ENCODE measurements at places on chromosomes 7 and 10.

- no peak for DNase-seq
Observed at GRCh38 chr7:39714447-39715091, 91.2 kb downstream of the RALA start.

DNA sequence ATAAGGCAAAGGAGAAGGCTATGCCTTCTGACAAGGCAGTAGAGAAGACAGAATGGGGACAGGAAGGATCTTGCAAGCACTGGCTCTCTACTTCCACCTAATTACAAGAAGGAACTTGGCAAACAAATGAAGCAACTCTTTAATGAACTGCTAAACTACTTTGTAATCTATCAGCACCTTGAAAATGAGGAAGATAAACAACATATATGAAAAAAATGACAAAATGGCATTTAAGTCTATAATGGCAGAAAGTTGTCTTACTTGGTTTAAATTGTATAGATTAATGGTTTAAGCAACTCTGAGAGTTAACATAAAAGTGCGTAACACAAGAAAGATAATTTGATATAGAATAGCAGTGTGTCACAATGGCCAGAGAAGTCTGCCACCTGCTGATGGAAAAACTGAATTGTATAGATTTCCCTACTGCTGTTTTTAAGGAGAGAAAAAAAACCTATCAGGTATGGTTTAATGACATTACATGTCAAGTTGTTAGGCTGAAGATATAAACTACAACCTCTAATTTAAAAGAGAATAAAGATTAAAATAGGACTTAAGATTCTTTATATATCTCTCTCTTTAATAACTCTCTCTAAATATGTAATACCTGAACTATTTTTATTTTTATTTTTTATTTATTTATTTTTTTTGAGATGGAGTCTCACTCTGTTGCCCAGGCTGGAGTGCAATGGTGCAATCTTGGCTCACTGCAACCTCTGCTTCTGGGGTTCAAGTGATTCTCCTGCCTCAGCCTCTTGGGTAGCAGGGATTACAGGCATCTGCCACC, 11.8 kb downstream of the NT5C3A start:
- no peak for DNase-seq

DNA sequence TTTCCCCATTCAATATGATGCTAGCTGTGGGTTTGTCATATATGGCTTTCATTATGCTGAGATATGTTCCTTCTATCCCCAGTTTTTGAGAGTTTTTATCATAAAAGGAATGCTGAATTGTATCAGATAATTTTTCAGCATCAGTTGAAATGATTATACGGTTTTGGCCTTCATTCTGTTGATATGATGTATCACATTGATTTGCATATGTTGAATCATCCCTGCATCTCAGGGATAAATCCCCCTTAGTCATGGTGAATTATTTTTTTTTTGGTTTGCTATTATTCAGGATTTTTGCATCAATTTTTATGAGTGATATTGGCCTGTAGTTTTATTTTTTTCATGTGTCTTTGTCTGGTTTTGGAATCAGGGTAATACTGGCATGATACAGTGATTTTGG, 1152.3 kb upstream of the C7orf33 start:
- DNase-seq: no peak

DNA sequence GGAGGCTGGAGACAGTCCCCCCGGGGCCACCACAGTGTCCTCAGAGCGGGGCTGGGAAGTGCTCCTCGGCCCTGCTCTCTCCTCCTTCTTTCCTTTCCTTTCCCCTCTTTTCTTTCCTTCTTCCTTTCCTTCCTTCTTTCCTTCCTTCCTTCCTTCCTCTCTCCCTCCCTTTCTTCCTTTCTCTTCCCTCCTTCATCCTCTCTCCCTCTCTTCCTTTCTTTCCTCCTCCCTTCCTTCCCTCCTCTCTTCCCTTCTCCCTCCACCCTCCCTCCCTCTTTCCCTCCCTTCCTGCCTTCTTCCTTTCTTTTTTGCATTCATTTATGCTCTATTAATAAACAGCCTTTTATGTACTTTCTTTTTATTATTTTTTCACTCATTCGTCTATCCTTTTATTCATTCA, 127.1 kb upstream of the TCERG1L start:
- no peak for DNase-seq

DNA sequence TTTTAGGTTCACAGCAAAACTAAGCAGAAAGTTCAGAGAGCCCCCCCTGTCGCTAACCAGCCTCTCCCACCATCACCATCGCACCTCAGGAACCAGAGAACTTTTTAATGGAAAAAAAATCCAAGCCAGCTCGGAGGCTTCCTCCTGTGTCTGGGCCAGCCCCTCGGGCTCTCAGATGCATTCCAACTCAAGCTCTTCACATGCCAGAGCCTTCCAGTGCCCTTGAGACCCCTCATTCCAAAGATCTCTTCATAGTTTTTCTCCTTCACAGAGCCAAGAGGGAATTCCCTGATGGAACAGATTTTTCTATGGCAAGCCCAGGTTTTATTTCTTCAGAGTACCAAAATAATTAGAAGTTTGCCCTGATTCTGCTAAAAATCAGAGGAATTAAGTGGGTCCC, 153.4 kb upstream of the LANCL2 start:
- no peak for DNase-seq

Data from stimulated activated naive CD4-positive, alpha-beta T cell treated with Interleukin-2 at 50 U/mL for 16 hours (primary cell).